ENCODE measurements at places on chromosomes 6 and 20.
A peak's percentile ranks its signal among the peaks of the same experiment; 100 is the strongest.

DNA sequence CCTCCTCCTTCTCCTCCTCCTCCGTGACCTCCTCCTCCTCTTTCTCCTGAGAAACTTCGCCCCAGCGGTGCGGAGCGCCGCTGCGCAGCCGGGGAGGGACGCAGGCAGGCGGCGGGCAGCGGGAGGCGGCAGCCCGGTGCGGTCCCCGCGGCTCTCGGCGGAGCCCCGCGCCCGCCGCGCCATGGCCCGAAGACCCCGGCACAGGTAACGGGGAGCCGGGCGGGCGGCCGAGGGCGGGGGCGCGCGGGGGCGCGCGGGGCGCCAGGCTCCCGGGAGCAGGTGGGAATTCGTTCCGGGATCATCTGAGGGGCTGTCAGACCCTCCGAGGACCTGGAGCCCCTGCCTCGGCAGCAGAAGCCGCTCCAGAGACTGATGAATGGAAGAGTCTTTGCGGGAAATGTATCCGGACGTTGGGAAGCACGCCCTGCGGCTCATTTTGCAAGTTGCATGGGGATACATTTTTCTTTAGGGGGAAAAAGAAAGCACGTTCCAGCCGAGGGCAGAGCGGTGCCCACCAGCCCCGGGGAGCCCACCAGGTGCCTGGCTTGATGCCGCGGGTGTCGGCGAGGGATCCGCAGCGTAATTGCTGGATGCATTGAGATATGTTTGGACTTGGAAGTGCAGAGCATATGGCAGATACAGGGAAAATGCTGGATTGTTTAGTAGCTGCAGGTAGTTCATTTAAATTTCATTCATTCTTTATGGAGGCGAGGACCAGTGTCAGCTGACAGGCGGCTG is 394 bp downstream of the MYB start:
- DNase-seq = no peak

DNA sequence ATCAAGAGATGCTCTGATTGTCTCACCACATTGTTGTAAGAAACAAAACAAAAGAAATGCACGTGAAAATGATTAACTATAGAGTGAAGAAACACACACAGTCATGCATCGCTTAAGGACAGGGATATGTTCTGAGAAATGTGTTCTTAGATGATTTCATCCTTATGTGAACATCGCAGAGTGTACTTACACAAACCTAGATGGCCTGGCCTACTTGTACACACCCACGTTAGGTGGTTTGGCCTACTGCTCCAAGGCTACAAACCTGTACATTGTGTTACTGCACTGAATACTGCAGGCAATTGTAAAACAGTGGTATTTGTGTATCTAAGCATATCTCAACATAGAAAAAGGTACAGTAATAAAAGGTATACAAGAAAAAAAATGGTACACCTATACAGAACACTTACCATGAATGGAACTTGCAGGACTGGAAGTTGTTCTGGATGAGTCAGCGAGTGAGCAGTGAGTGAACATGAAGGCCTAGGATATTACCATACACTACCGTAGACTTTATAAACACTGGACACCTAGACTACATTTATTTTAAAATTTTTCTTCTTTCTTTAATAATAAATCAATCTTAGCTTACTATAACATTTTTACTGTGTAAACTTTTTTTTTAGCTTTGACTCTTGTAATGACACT is 48.6 kb downstream of the FKBP5 start:
- peak; percentile 11 for DNase-seq

DNA sequence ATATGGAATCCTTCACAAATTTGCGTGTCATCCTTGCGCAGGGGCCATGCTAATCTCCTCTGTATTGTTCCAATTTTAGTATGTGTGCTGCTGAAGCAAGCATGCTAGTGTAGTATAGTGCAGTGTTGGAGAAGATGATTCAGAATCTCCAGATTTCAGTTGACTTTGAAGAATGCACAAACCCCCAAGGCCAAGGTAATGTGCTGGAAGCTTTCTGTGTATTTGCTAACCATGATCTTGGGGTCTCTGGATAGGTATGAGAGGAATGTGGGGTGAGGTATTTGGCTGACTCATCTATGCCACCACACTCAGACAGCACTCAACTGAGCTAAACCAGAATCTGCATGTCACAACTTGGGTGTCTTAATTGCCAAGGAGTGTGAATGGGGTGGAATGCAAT is 42.6 kb upstream of the DEK start:
- DNase-seq = peak; percentile 86

GRCh38 chr6:34022873-34023255 is 123.0 kb downstream of the GRM4 start:
- DNase-seq = no peak

GRCh38 chr6:39428152-39428551 is 105.7 kb upstream of the KCNK16 start:
- DNase-seq = no peak

Data from astrocyte (in vitro differentiated cells and primary cell).